IMR-90 (cell line): ENCODE measurements at places on chromosomes 7 and 10. TPM values are rescaled to one million over a fixed set of nuclear protein-coding genes. Genes with fewer than 3 reads are reported as not detected.

- DNase-seq, result no peak
Observed at GRCh38 chr7:95321720-95322119, 2.6 kb downstream of the PON1 start.

The ZNF804B gene
- not detected in 2 replicates for total RNA-seq

DNA sequence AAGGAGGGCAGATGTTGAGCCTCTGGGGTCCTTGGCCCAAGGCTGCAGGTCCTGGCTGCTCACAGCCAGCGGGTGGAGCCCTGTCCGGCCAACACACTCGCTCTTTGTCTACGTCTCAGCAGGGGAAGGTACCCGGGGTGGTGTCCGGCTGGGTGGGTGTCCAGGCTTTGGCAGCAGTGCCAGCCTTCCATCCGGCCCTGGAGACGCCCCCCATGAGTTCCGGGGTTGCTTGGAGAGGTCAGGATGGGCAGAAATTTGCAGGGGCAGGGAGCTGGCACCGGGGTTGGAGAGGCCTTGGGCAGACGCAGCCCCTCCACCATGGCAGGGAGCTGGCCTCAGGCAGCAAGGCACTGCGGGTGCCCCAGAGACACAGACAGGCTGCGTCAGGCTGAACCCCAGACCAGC is 42.2 kb upstream of the ELN start:
- DNase-seq, result no peak

GRCh38 chr10:103820101-103821062 is 35.0 kb downstream of the SH3PXD2A start:
- DNase-seq, result peak; percentile 60

The ASAH2 gene
- total RNA-seq, result 0.18 and 1.1 TPM in 2 replicates

DNA sequence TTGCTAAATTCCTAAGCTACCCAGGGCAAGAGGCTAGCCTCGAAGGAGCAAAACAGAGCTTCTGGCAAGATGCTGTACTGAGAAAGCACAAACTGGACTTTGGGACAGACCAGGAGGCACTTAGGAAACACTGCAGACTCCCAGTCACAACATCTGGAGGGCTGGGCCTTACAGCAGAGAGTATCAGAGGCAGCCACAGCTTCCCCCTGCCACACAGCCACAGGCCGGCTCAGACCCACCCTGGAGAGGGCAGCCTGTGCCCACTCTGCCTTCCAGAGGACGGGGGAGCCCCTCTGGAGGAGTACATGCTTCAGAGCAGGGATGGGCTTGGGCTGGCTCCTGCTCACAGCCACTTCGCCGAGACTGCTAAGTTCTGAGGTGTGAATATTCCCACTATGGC is 17.4 kb downstream of the ESYT2 start:
- no peak for DNase-seq

DNA sequence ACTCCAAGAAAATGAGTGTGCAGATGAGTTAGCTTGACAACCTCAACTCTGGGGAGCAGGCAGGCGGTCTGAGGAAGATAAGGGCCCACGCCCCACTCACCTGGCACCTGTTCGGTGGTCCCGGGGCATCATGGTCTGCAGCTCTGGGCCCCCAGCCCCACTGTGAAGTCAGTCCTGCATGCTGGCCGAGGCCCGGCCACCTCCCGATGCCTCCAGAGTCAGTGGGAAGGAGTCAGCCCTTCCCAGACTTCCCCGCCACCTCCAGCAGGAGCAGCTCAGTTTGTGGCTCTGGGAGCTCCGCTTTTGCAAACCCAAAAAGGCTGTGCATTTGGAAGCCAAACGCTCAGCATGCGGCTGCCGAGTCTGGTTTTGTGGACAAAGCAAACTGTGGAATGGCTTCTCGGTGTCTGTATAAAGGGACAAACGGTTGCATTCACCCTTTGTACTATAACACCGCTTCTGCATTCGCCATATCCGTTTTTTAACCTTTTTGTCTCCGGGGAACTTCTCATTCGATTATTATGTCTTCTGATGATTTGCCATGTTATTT is 167.3 kb downstream of the CCDC3 start:
- no peak for DNase-seq

DNA sequence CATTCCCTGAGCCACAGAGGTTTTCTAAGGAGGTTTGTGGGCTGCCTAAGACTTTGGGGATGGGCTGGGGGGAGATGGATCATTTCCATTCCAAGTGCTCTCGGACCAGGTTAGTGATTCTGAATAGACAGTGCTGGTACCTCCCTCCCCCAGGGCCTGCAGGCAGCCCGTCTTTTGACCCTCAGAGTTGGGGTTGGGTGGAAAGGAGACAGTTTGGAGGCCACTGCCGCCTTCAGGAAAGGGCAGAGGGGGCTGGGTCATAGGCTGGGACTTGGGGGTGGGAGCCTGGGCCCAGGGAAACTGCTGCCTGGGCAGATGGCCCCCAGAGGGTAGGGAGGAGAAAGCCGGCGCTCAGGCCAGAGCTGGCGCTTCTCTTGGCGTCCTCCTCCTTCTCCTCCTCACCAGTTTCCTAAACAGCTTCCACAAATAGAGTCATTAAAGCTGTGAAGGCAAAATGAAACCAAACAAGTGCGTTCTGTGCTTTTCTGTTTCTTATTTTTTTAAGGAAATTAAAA is 4.4 kb downstream of the UNC5B start:
- DNase-seq, result no peak

- DNase-seq, result no peak
Observed at GRCh38 chr10:45473126-45473525, 99.1 kb downstream of the ALOX5 start.

The ITPRIP gene
- 7.2 and 7.5 TPM in 2 replicates for total RNA-seq

DNA sequence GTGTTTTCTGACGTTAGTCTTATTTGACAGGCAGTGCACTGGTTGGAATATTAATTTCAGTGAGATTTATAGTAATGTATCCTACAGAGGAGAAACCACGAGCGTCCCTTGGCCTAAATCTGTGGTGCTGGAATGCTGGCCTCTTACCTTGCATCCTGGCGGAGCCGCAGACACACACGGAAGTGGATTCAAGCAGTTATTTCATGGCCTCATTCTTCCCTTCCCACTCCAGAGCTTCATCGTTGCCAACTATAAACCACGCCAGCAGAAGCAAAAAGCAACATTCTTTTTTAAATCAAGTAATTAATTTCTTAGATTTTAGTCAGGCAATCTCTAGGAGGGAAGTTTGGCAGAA is 13.1 kb downstream of the WIPI2 start:
- no peak for DNase-seq

- DNase-seq, result no peak
Observed at GRCh38 chr10:132945125-132945893, 2.9 kb upstream of the CFAP46 start.

- DNase-seq, result peak; percentile 92
Observed at GRCh38 chr10:80477813-80478212, 23.7 kb downstream of the TSPAN14 start.

- DNase-seq, result no peak
Observed at GRCh38 chr10:36463390-36463789, 662.0 kb upstream of the ANKRD30A start.

GRCh38 chr7:8146106-8146787 is 115.7 kb downstream of the ICA1 start:
- DNase-seq, result no peak

GRCh38 chr7:155787171-155787851 is 25.0 kb downstream of the SHH start:
- no peak for DNase-seq

DNA sequence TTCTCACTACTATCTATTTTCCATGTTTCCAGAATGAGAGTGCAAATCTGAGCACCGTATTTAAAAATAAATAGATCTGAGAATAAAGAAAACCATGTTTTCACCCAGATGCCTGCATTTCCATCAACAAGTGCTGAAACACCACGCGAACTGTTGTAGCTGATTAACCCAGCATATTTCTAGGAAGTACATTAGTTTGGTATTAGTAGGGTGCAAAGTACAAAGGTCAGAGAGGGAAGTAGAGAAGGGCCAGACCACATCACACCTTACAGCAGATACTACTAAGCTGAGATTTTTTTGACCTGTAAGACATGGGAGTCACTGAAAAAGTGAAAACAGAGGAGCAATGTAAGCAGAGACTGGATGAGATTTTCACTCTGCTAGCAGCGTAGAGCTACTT is 181.3 kb downstream of the IMMP2L start:
- DNase-seq, result no peak

- peak; percentile 15 for DNase-seq
Observed at GRCh38 chr7:90595342-90595800, 750 bp upstream of the CDK14 start.

The PDZD7 gene
- 0.83 and 0.90 TPM in 2 replicates for total RNA-seq

- DNase-seq, result no peak
Observed at GRCh38 chr10:118712930-118713634, 41.7 kb downstream of the CACUL1 start.

GRCh38 chr7:150335108-150335773 is 6.2 kb downstream of the RARRES2 start:
- DNase-seq, result peak; percentile 89

- no peak for DNase-seq
Observed at GRCh38 chr10:46540412-46541016, 15.9 kb downstream of the GPRIN2 start.

The ASIC3 gene
- not detected in 2 replicates for total RNA-seq

DNA sequence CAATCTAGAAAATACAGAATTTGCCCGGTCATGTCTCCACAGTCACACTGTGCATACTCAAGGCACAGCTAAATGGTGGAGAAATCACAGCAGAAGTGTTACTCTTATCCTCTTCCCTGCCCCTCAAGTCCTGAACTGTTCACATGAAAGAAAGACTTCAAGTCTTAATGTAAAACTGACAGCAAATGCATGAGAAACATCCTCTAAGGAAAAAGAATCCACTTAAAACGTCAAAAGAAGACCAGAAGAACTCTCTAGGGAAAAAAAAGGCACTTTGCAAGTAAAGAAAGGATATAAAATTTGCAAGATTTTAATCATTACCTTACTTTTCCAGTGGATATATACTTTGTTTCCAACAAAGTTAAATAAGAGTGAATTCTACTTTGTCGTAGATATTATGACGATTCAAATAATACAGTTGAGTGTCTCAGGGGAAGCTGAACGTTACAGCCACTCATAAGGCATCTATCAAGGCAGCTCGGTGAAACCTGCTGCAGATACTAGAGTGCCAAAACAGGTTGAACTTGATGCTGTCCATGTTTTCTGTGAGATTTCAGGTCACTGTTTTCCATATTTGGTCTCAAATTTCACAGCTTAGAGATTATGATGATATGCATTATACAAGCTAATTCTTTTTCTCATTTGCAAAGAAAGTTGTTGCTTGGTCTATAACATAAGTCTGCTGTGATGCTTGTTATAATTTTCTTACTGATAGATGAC is 155.0 kb downstream of the CTTNBP2 start:
- DNase-seq, result no peak

DNA sequence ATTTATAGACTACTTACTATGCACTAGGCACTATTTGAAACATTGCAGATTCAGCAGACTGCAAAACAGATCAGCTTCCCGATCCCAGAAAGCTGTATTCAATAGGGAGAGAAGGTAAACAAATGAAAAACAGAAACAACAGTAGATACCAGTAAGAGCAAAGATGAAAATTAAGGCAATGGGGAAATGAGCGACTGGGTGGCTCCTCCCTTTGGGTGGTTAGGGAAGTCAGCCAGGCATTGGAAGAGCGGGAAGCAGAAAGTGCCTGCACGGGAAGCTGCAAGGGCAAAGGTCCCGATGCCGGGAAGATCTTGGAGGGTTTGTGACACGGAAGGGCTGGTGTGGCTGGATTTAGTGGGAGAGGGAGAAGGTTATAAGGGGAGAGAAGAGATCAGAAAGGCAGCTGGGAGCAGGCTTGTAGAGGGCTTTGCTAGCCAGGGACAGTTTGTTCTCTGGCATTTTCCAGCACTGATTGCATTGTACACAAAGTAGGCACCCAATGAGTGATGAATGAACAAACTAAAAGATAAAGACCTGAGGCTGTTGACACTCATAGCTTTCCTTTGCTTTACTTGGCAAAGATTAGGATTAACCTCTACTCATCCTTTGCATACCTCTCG is 67.8 kb downstream of the NAMPT start:
- DNase-seq, result peak; percentile 42

The POLR1F gene
- 16.1 and 31.7 TPM in 2 replicates for total RNA-seq

- DNase-seq, result no peak
Observed at GRCh38 chr10:4102802-4103344, 317.9 kb upstream of the KLF6 start.

DNA sequence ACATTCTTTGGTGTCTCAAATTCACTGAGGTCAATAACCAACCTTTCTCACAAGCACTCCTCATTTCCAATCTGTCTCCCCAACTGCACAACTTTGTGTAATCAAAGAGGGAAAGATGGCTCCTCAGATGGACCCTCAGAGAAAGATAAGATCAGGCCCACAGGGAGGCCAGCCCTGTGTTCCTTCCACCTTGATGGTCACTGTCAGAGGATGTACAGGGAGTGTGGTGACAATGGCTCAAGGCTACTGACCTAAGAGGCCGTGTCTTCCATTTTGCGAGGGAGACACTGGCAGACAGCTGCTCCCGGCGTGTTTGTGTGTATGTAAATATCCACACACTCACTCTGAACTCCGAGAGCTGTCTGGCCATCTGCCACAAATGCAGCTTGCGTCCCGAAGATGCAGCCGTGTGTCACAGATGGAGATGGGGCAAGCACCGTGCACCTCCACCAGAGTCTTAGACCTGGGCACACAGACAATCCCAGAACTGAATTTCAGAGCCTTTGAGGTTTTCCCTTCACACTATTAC is 712.1 kb upstream of the NRP1 start:
- DNase-seq, result peak; percentile 15

DNA sequence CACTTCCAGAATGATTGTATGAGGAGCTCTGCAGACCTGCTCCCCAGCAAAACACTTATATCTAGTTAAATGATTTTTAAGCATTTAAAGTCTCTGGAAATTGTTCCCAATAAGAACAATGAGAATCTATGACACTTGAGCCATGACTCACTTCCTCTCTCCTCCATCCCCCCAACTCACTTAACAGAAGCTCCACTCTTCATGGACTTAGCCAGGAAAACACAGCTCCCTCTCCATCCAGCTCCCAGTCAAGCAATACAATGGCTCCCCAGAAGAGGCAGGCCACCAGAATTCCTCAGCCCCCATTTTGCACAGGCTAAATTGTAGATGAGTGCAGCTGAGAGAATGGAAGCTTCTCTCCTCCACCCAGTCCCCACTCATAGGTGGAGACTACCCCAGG is 27.0 kb downstream of the AOC1 start:
- DNase-seq, result no peak

The OPALIN gene
- total RNA-seq, result not detected in 2 replicates

DNA sequence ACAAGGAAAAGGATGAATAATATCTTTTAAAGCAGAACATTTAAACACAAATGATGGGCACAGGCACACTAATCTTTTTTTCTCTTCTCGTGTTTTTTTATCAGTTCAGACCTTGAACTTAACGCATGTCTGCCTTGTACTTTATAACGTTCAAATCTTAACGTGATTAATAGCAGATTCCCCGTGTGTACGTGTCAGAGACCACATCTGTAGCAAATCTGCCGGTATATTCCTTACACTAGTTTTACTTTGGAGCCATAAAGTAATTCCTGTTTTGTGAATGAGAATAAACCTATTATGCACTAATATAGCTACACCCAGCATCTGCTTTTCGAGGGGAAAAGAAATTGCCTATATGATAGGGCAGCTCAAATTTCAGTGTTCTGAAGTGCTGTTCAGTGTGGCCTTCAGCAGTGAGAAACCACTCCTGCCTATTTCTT is 166.0 kb upstream of the TCF7L2 start:
- DNase-seq, result no peak

The CHST3 gene
- 9.0 and 10.6 TPM in 2 replicates for total RNA-seq
